ENCODE measurements at places on chromosomes 1 and 21. TPM values are rescaled to one million over a fixed set of nuclear protein-coding genes. Genes with fewer than 3 reads are reported as not detected.

- H3K4me1 ChIP-seq, result no peaks in the 10 kb centered on the region
- no peak overlapping the region for H3K27ac ChIP-seq
- no peaks in the 10 kb centered on the region for H3K36me3 ChIP-seq
- no peak overlapping the region for H3K4me3 ChIP-seq
These were observed 78.7 kb downstream of the DDR2 start for GRCh38 chr1:162710780-162711465.

- H3K27me3 ChIP-seq, result peaks cover 4% of the 10 kb centered on the region
- H3K4me1 ChIP-seq, result peaks cover 4% of the 10 kb centered on the region
- H3K36me3 ChIP-seq, result no peaks in the 10 kb centered on the region
- no peak overlapping the region for H3K4me3 ChIP-seq
These were observed 60.8 kb downstream of the FASLG start for GRCh38 chr1:172719694-172720138.

GRCh38 chr21:41612674-41613532 is 104.9 kb upstream of the TMPRSS2 start:
- no peaks in the 10 kb centered on the region for H3K4me1 ChIP-seq
- H3K4me3 ChIP-seq, result no peak overlapping the region
- peaks cover 17% of the 10 kb centered on the region for H3K27me3 ChIP-seq
- no peak for DNase-seq
- no peaks in the 10 kb centered on the region for H3K36me3 ChIP-seq

PTPRC gene
- 771 TPM for polyA plus RNA-seq

PLEKHG5 gene
- not detected for polyA plus RNA-seq

GREM2 gene
- polyA plus RNA-seq, result not detected

MAP1LC3C gene
- polyA plus RNA-seq, result not detected

DSTYK gene
- polyA plus RNA-seq, result 5.8 TPM

FAM72A gene
- 0.64 TPM for polyA plus RNA-seq

SYTL1 gene
- polyA plus RNA-seq, result 63.3 TPM
